Bone marrow (tissue), 2 donors: ENCODE measurements at places on chromosomes 3 and 15.

DNA sequence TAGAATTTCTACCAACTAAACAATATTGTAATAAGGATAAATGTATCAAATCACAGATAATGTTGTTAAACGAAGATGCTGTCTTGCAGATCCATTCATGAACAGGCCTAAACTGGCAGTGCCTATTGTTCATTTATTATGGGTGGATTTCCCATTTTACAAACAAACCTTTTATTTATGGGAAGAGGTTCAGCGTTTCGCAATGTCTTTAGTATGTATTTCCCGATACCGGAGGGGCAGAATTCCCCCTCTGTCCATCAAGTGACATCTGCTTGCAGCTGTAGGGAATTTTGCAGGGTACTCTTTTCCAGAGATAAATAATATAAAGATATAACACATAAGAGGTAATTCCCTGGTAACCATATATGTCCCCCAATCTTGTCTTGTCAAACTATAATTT is 5.7 kb downstream of the CEP19 start:
- DNase-seq = no peak

DNA sequence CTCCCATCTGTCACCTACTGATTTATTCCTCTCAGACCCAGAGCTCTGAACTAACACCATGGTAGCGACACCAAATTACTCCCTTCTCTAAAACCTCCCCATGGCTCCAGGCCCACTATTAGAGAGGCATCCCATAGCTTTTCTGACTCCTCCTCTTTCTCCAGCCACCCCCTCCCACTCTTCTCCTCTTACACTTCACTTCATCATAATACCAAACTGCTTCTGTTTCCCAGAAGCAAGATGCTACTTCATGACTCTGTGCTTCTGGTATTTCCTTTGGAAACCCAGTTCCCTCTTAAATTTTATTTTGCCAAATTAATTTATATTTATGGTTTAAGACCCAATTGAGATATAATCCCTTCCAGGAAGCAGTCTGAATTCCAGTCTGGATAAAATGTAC is 465.1 kb upstream of the PDZRN3 start:
- no peak for DNase-seq

DNA sequence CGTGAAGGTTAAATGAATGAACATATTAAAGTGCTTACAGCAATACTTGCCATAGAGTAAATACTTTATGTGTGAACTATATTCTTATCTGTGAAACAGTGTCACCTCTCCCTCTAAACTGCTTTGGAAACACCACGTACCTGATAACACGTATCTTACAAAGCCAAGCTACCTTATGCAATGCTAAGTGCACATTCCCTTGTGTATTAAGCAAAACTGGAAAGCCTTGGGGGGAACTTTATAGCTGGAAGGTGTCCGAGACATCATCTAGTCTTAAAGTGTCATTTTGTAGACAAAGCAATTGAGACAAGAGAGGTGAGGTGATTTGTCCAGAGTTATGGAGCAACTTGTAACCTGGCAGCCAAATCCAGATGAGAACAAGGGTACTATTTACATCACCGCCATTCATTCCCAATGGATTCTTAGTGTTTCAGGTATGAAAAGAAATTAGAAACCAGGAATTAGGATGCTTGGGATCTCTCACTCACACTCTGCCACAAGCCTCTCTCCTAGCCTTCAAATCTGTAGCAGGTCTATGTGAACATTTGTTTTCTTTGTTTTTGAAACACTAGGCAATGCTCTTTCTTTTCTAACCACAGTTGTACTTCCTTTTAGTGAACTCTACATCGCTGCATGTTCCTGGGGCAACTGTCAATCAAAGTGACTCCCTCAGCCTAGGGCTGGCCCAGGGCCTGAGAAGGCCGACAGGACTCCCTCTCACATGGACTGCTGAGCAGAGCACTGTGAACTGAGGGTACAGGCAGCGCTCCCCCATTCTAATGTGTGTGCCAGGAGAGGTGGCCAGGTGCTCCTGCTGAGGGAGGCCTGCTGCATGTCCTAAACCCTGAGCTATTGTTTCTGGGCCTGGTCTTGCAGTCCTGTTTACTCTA is 13.9 kb upstream of the MGLL start:
- peak; percentile 39 for DNase-seq

DNA sequence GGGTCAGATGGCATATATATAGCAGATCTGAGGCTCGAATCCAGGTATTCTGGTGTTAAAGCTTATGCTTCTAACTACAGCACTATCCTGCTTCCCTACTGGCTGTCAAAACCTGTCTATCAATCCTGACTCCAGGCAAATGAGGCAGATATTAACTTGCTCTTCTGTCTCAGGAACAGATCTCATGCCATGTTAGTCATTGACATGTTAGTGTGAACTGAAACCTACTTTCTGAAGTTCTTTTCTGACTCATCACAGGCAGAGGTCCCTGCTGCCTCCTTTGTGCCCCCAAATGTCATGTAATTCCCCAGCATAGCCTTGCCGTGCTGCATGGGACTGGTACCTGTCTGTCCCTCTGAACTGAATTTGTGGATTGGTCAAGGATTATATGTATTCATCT is 125.0 kb upstream of the SMAD3 start:
- no peak for DNase-seq

DNA sequence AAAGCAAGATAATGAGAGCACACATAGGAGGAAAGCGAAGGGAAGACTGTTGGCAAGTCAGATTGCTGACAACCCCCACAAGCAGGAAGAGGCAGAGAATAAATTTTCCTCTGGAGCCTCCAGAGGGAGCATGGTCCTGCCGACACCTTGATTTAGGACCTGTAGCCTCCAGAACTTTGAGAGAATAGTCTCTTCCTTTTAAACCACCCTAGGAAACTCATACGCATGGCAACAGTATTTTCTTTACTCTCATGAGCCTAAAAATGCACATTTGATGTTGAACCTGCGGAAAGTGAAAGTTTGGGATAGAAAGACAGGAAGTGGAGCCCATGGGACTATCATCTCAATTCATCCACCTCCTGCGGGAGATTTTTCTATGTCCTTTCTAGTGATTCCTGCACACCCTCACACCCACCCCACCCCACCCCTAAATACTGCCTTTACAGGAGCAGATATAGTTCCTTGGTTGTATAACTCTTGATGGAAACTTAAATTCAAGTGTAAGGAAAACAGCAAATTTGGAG is 116.7 kb upstream of the LPP start:
- DNase-seq = no peak

DNA sequence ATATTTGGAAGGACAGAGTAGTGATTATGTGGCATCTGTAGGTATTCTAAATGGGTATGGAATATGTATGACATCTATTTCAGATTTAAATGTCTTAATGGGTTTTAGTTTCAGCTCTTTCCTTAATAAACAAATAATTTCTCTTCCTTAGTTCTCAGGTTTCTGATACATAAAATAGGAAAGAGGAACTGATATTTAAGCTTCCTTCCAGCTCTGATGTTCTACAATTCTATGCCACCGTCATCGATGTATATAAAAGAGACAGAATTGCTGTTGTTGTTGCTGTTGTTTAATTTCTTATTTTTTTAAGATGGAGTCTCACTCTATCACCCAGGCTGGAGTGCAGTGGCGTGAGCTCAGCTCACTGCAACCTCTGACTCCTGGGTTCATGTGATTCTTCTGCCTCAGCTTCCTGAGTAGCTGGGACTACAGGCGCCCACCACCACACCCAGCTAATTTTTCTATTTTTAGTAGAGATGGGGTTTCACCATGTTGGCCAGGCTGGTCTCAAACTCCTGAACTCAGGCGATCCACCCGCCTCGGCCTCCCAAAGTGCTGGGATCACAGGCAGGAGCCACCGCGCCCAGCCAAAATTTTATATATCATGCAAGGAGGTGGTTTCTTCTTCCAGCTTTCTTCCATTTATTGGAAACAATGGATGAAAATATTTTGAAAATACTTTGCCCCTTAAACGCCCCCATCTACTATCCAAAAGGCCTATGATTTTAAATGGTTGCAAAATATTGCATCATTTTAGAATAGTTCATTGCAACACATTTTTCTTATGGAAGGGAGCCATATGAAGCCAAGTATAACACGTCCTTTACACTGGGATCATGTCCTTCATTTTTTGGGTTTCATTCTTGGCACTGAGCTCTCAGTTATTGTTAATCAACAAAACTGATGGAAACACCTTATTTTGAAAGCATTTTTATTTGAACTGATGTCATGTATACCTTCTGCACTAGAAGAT is 13.9 kb upstream of the C15orf61 start:
- DNase-seq = no peak

- DNase-seq = no peak
Observed at GRCh38 chr3:90241481-90241880, 1134.1 kb downstream of the EPHA3 start.

- no peak for DNase-seq
Observed at GRCh38 chr3:72177075-72178050, 392.4 kb upstream of the PROK2 start.

GRCh38 chr3:54888162-54888561 is 39.7 kb downstream of the LRTM1 start:
- DNase-seq = no peak

DNA sequence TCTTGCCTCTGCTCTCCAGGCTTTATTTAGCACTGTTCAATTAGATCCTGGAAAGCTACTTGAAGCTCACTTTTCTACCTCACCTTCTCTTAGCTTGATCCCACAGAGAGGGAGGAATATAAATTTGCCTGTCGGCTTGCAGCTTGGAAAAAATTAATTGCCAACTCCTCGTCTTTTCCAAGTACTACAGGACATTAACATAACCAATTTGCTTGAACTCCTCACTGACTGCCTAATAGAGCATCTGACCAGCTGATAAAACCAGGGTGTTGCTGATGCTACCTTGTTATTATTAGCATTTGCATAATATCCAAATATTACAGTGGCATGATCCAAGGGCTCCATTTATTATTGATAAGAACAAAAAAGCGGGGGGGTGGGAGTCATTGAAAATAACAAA is 561.8 kb downstream of the MCTP2 start:
- DNase-seq = no peak

GRCh38 chr15:74128785-74129585 is 1.4 kb upstream of the ISLR2 start:
- DNase-seq = no peak

DNA sequence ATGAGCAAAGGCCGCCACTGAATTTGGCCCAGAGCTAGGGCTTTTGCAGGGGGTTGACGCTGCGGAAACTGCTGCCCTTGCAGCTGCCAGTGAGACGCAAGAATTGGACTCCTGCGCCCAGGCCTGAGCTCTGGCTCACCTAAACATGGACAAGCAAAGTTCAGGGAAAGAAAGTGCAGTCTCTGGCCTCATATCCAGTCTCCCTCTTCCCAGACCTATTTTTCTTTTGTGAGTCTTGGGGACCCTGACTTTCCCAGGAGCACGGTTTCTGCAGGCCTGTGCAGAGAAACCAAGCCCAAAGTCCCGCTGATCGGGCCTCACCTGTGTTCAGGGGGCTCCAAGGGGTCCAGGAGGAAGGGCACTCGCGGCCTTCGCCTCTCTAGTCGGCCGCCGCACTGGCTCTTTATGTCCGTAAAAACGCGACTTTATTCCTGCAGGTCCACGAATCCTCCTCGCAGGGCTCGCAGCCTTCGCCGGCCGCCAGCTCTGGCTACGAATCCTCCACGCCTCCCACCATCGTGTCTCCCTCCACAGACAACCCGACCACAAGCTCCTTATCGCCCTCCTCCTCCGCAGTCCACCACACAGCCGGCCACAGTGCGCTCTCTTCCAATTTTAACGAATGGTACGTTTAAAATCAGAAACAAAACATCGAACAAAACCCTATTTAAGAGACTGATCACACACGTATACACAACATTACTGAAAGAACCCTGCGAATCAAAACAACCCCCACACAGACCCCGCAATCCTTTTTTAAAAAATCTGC is 3.9 kb downstream of the ZIC1 start:
- DNase-seq = no peak

- DNase-seq = no peak
Observed at GRCh38 chr3:176867681-176868663, 329.3 kb downstream of the TBL1XR1 start.

- peak; percentile 33 for DNase-seq
Observed at GRCh38 chr3:107676469-107677309, 153.9 kb downstream of the BBX start.

GRCh38 chr3:10993729-10994065 is 1.1 kb downstream of the SLC6A1 start:
- DNase-seq = no peak

- DNase-seq = no peak
Observed at GRCh38 chr3:58346368-58346767, 13.7 kb downstream of the PXK start.

DNA sequence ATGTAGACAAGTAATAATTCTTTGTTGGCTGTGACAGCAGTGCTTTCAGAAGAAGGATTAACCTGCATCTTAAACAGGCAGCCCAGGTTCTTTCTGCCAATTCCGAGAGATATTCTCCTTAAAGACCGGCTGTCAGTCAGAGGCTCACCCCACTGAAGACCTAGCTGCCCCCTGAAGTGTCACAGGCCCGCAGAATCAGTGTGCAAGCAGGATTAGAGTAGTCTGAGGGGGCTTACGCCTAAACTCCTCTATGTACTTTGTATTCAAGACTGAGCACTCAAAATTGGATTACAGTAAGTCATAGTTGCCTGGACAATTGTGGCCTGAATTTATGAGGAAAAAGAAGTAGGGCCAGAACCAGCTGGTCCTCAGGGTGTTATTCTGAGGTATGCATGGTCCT is 342.9 kb downstream of the CLSTN2 start:
- no peak for DNase-seq

DNA sequence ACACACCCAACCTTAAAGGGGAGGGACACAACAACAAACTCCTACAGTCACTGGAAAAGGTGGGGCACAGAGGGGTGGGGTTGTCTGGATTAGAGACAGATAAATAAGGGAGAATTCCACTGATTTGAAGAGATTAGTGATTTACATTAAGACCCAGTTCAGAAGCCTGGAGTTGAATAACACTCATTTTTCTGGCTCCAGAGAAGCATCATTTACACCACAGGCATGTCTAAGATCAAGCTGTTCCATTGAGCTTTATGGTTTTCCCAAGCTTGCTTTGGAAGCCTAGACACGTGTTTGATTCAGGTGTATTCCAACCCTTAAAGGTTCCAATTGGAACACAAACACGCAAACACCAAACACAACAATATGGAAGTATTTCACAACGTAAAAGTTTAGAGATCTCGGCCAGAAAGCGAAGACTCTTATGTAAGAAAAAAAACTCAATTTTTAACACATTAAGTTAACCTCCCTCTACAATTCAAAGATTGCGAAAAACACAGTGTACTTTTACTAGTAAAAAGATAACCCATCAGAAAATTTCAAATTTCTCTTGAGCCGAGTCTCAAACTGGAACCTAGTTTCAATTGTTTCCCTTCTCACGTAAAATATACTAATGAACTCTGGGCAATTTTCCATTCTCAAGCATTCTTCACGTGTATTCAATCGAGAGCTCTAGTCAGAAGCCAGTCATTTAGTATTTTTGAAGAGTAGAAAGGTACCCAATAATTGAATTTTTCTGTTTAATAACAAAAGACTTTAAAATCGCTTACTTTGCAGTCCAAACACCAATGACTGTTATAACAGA is 2.1 kb downstream of the TRA2B start:
- no peak for DNase-seq

DNA sequence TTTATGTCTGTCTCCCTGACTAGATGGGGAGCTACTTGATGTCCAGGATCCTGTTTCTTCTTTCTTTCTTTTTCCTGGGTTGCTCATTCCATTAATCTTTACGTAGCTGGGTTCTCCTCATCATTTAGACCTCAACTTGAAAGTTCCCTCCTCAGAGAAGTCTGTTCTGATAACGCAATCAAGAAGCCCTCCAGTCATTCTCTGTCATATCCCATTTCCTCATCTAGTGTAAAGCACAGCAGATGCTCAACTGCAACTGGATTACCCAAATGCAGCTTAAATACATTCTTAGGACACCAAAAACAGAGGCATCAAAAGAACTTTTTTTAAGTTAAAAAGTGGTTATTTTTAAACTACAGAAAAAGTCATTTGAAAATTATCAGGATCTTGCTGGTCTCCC is 51.7 kb upstream of the ST3GAL6 start:
- no peak for DNase-seq
